Hematopoietic multipotent progenitor cell treated with erythropoietin and hydrocortisone succinate and interleukin-3 and kit ligand, for 15 days (in vitro differentiated cells): ENCODE measurements at places on chromosomes 1 and 21.

GRCh38 chr1:92538048-92538412, 51.3 kb upstream of the GFI1 start:
- DNase-seq, result no peak

- no peak for DNase-seq
Measured at GRCh38 chr1:62358665-62359373, 39.6 kb upstream of the KANK4 start.

DNA sequence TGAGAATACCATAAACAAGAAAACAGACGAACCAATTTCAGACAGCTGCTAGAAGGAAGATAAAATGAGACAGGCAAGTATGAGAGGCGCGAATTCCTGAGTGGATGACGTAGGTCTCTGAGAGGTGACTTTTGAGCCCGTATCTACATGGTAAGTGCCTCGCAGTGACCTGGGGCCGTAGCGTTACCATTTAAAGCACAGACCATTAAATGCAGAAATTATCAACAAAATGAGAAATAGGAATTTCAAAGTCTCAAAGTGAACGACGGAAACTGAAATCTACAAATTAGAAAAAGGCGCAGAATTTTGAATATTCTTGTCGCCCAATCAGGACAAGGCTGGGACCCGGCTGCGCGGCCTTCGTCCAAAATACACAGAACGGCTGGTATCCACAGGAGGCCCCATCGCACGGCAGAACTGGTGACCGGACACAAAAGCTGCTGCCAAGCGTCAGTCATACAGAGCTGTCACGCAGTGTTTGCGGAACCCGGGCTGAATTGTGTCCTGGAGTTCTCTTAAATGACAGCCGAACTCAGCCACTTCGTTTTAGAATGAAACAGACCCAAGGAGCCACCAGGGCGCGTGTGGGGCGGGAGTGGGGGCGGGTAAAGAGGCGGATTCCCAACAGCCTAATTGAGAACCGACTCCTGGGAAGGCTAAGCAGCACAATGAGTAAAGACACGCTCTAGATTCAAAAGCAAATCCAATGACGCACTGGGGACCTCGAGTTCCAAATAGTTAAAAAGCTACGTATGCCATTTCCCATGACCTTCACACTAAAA, 13.8 kb upstream of the BOLA1 start:
- DNase-seq, result peak; percentile 87

DNA sequence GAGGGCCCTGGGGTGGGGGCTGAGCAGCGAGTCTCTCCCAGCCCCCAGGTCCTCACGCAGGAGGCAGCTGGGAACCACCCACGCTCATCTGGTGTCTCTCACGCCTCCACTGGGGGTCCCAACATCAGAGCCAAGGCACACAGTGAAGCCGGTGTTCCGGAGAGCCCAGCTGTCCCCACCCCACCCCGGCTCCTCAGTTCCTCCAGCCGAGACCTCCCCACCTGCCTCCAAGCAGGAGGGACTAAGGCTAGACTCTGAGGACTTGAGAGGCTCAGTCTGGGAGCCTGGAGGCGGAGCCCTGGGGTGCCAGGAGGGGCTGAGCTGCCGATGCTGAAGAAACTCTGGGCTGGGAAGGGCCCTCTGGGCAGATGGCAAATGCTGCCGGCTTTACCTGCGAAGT, 1.6 kb upstream of the HPCA start:
- DNase-seq, result no peak

DNA sequence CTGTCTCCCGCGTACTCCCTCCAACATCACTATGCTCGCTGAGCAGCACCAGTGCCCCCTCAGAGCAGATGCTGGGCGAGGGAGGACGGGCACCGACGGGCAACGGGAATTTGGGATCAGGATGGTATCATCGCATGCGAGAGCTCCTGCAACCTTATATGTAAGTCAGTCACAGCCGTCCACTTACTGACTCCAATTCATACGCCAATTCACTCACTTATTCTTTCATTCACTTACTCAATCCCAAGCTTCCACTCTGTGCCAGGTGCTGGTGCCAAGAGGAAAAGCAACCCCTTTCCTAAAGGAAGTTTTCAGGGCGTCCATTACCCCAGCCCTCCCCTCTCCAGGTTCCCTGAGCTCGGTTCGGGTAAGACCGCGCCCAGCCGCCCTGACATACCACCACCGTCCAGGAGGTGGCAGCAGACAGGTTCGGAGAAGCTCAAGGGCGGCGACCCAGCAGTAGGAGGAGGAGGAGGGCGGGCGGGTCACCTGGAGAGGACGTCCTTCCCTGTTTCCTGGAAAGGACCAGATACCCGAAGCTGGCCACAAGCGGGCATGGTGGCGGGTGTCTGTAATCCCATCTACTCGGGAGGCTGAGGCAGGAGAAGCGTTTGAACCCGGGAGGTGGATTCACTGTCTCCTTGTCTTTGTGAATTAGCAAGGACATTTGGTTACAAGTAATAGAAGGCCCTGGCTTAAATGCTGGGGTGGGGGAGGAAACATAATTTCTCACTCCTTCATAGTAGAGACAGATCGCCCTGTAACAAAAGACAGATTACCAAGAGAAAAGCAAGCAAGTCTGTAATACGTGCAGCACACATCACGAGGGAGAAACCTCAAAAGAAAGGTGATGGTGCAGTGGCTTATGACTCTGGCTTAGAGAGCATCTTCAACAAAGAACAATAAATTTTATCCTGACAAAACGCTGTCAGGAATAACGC, 7.6 kb upstream of the IL22RA1 start:
- DNase-seq, result peak; percentile 79

DNA sequence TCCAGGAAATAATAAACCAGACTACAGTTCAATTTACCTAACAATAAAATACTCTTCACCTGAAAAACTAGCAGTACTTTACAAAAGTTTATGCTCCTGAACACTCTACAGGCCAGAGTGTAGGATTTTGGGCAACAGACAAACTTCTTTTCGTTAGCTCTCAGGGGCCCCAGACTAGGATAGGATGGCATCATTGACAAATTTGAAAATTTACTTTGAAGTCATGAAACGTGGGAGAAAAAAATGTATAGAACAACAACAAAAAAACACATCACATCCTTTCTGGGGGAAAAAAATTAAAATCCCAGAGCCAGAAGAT, 1.2 kb downstream of the PTP4A2 start:
- DNase-seq, result no peak
